Fibroblast of mammary gland (primary cell): ENCODE measurements at places on chromosomes 11 and 22.

- DNase-seq, result no peak
Observed at GRCh38 chr22:38832005-38832978, 11.5 kb downstream of the NPTXR start.

DNA sequence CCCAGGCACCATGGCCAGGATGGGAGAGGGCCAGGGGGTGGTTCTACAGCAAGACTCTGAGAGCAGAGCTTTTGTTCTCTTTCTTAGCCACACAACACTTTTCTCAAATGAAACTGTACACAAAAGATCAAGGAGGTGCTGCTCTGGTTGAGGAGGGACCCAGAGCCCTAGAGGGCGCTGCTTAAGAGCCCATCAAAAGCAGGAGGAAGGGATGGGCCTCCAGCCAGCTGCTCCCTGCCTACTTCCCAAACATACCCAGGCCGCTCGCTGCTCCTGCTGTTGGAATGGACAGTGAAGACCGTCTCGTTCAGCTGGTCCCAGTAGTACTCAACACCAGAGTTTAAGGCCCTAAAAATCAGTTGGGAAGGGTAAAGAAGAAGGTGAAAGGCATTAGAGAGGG is 18.4 kb upstream of the CHRM4 start:
- peak; percentile 14 for DNase-seq

- DNase-seq, result peak; percentile 63
Observed at GRCh38 chr11:27012234-27012921, 18.5 kb downstream of the FIBIN start.

DNA sequence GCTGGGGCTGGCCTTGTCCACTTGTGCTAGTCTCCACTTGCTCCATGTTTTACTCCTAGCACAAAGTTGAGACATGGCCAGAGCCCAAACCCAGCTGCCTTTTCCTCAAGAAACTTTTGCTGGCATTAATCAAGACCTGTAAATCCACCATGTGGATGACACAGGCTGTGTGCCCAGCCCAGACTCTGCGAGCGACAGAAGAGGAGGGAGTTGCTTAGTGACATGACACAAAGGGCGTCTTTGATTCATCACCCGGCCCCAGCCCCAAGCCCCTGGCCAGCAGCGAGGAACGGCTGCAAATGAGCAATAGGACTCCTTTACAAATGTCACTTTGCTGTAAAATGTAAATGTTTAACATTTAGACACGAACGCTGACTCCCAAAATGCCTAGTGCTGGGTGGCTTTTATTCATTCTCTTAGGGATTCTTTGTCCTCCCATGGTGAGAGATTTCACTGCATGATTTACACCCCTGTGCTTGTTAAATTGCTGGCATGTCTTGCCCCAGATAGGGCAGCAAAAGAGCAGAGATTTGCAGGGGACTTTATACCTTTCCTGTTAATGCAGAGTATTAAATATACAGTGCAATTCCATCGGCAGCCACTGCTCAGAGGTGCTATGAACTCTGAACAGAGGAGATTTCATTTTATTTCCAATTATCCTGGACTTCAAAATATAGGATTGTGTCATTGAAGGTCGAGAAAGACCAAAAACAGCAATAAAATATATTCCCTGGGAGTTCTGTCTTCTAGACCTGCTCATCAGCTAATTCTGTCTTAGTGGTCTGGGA is 263.6 kb upstream of the NCAM1 start:
- no peak for DNase-seq

DNA sequence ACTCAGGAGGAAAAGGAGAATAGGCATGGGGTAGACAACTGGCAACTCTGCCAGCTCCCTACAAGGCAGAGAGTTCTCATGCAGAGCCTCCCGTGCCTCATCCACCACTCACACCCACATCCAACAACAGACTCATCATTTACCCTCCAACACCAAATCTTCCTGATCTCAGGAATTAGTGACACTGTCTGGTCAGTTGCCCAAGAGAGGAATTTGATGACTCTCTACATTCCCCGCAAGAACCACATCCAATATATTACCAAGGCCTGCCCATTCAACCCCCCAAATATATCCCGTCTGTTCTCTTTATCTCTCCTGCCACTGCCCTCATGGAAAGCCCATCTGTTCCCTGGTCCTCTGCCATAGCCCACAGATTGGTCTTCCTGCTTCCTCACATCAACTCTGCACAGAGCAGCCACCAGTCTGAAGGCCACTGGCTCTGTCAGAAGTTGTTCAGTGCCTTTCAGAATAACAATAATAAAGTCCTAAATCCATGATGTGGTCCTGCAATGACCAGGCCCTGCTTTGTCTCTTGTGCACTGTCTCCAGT is 57.5 kb upstream of the CD82 start:
- no peak for DNase-seq

- no peak for DNase-seq
Observed at GRCh38 chr11:75810637-75811390, 4.2 kb upstream of the UVRAG start.

DNA sequence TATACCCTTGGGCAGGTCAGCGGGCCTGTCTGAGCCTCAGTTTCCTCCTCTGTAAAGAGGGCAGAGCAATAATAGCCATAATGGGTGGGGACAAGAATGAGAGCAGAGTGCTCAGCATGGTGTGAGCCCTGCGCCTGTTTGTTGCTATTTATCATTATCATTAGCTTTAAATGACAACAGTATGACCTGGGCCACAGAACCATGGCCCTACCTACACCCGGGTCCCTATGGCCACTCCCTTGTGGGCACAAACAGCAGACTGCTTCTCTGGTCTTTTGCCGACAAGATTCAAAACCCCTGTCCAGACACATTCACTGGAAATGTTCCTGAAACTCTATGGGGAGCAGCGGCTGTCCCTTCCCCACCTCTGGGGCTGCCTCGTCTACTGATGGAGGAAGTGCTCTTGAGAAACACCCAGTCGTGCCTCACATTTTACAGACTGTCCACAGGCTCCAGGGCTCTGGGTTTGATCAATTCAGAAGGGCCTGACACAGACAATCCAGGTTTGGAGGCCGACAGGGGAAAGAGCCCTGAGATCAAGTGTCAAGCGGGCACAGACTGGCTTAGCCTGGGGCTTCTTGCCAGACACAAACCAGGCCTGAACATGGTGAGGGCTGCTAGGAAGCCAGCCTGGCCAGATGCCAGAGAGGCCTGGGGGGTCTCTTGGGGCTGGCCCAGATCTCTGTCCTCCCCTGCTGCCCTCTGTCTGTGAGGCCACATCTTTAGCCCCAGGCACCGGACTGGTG is 112.5 kb upstream of the CD82 start:
- DNase-seq, result no peak

GRCh38 chr11:73965764-73966121 is 14.9 kb downstream of the DNAJB13 start:
- DNase-seq, result no peak

- DNase-seq, result no peak
Observed at GRCh38 chr11:2547806-2548205, 103.0 kb downstream of the KCNQ1 start.

- peak; percentile 30 for DNase-seq
Observed at GRCh38 chr11:18312663-18313420, 9.1 kb downstream of the HPS5 start.

DNA sequence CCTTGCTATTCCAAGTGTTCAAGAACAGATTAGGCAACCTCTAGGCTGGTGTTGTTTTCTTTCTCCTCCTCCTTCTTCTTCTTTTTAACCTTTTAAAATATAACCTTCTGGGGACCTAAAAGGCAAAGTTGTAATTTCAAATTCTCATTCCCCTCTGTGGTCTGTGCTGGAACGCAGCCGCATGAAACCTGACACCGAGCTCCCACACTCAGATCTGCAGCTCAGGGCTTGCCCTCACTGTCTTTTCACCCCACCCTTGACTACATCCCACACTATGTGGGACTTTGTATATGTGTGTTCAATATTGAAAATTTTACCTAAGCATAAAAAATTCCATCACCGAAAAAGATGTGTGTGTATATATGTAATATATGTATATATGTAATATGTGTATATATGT is 62.0 kb upstream of the ARHGAP42 start:
- DNase-seq, result peak; percentile 14

- no peak for DNase-seq
Observed at GRCh38 chr11:125068368-125068767, 5.3 kb downstream of the SLC37A2 start.

DNA sequence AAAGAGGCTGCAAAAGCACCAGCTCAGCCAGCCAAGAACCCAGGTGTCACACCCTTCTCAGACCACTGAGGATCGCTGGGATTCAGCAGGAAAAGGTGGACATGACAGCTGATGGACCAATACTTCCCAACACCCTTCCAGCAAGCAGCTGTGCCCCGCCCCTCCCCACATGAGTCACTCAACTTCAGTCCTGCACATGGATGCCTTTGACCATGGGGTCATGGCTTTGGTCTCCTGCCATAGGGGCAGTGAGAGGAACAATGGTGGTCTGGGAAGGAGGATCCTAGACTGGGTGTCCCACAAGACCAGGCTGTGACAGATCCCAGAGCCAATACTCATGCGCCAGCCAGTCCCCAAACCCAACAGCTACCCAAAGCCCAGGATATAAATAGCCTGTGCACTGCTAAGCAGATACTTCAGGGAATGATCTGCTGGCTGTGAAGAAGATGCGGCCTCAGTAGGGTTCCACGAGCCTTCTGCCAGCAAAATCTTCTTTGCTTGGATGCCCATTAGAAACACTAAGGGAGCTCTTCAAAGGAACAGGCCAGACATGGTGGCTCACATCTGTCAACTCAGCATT is 5.5 kb upstream of the RGL4 start:
- DNase-seq, result peak; percentile 47

- DNase-seq, result no peak
Observed at GRCh38 chr11:130436171-130436570, 7.8 kb upstream of the ADAMTS8 start.

- no peak for DNase-seq
Observed at GRCh38 chr11:69841170-69841858, 22.1 kb upstream of the FGF3 start.

DNA sequence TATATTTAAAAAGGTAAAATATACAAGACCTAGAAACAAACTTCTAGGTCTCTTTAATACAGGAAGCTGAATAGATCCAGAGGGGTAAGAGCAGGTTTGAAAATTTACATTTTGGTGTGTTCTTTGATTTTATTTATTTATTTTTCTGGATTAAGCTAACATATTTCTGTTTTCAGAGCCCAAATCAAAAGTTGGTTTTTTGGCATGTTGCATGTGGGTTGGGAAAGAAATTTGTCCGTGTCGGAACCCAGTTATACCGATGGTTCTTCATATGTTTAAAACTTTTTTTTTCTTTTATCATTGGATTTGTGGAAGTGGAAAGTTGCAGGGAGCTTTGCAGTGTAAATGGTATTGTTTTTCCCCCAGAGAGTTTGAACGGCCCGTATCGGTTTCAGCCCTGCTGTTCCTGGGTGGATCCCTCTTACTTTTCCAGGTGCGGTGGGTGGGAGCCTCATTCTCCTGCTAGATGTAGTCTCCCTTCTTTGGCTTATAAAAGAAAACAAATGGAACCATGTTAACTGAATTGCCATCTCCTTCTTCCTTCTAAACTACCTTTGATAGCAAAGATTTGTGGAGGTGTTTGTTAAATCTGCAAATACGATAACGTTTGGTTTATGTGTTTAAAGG is 746 bp downstream of the CTNND1 start:
- no peak for DNase-seq

DNA sequence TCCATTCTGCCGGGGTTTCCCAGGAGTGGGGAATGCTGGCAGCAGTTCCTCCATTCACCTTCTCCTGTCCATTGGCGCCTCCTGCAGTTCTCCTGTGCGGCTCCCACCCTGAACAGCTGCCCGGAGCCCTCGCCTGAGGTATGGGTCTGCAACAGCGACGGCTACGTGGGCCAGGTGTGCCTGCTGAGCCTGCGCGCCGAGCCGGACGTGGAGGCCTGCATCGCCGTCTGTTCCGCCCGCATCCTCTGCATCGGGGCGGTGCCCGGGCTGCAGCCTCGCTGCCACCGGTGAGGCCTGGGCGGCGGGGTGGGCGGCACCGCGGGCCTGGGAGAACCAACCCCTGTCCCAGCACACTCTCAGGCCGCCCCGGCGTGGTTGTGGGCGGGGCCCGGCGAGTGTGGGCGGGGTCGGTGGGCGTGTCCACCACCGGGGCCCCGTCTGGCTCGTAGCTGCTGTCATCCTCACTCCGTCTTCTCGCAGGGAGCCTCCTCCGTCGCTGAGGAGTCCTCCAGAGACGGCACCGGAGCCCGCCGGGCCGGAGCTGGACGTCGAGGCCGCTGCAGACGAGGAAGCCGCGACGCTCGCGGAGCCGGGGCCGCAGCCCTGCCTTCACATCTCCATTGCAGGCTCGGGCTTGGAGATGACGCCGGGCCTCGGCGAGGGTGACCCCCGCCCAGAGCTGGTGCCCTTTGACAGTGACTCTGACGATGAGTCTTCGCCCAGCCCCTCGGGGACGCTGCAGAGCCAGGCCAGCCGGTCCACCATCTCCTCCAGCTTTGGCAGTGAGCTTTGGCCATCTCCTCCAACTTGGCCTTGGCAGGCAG is 14.0 kb upstream of the RELT start:
- DNase-seq, result no peak

- peak; percentile 20 for DNase-seq
Observed at GRCh38 chr22:43891360-43892182, at the start of gene PNPLA5. TSS of gene PNPLA5 (minus strand) at chr22:43892013. CDS start at chr22:43891880, 133 bp downstream.

DNA sequence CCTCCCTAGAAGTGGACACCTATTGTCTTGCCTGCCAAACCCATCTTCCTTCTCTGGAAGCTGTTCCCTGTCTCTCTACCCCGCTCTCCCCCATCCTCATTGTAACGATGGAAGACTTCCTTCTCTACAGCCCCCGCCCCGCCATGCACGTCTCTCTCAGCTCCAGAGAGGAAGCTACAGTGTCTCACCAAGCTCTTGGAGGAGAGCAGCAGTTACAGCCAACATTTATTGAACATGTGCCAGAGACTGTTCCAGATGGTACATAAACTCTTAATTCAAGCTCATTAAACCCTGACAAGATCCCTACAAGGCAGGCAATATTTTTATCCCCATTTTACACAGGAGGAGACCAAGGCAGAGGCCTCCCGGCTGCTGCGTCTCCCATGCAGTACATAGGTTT is 15.1 kb downstream of the MCHR1 start:
- DNase-seq, result peak; percentile 8

DNA sequence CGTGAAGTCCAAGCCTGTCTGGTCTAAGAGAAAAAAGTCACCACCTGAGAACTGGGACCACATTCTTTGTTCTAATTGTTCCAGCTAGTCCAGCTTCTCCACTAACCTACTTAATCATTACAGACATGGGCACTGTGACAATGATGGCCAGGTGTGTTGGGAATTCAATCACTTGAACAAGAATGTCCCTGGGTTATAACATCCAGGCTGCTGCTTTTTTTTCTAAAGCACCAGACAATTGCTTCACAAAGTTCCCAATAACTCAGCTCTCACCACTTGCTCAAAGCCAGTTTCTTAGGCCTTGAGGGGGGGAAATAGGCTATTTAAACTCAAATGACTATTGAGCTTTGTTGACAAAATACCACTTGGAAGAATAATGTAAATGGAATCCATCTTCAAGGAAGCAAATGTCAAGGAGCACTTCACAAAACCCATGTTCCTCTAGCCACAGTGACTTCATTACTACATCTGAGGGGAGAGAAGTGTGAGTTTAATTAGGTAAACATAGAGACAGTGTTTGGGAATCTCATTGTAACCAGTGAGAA is 80.3 kb downstream of the ME3 start:
- peak; percentile 35 for DNase-seq

DNA sequence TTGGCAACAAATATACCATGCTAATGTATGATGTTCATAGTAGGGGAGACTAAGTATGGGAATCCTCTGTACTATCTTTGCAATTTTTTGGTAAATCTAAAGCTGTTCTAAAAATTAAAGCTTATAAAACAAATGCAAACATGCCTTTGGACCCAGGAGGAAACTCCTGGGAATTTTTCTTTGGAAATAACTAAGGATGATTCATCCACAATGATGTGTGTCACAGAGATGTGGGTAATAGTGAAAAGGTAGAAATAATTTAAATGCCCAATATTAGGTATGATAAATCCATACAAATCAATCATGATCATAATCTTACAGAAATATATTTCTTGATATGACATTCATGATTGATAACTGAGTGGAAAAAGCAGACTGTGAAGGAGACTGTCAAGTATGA is 135.8 kb downstream of the TRIM44 start:
- DNase-seq, result peak; percentile 40
